ENCODE measurements at places on chromosomes 5 and 9. TPM values are rescaled to one million over a fixed set of nuclear protein-coding genes. Genes with fewer than 3 reads are reported as not detected.

DNA sequence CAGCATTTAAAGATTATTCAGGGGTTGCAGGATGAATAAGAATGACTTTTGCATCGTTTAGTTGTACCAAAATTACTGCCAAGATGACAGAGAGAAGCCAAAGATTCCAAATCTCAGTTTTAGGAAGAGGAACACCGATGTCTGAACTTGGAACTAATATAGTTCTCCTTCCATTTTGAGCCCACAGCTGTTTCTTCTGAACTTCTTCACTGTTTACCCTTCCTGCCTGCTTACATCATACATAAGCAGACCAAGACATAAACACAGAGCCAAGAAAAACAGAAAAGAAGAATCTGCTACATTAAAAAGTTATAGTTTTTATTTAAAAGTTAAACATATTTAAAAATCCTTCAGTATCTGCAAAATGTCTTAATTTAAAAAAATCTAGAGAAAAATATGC is 146.9 kb upstream of the RAPGEF1 start:
- DNase-seq, result no peak

Gene IL33
- total RNA-seq, result 123 TPM

Gene NEURL1B
- total RNA-seq, result 52.4 TPM

Gene GABBR2
- 0.53 TPM for total RNA-seq

GRCh38 chr9:132670457-132671391 is at the start of gene GTF3C4:
Gene GTF3C4, plus strand, starts transcription at chr9:132670464. Its CDS starts 135 bp downstream, at chr9:132670599.
- DNase-seq, result no peak

Measured in urinary bladder (tissue), 4 donors.